ENCODE measurements at places on chromosomes 3 and 15.

GRCh38 chr15:86570738-86571137, 491.1 kb downstream of the AGBL1 start:
- no peak for DNase-seq

- no peak for DNase-seq
Measured at GRCh38 chr3:16462679-16463078, 50.8 kb downstream of the RFTN1 start.

DNA sequence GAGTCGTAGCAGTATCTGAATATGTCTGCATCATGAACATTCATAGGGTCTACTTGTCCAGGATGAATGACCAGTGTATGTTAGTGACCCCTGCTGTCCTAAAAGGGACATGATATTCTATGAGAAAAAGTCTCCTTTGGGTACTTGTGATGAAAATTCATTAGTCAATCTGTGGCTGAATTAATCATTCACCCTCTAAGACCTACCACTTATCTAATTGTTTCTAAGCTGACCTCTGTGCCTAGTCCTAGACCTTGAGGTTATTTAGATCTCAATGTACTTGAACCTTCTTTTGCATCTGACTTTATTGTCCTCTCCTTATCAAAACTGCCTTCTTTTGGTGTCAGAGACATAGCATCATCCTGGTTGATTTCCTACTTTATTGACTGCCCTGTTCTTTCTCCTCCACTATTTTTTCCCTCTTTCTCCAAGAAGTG, 799.3 kb downstream of the DIPK2A start:
- no peak for DNase-seq

DNA sequence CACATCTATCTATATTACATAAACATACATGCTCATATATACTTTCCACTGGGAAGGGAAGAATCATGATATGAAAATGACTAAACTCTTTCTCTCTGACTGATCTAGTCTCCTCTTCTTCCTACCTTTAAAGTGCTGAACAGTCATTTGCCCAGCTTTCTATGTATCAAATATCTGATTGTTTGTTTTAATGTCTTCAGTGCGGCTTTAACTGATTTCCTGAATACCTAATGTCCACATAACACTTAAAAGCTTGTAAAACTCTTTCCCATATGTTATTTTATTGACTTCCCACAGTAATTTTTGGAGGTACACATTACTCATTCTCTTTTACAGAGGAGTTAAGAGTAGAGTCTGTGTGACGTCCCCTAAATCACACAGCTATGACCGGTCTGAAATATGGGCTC, 28.2 kb downstream of the CPOX start:
- no peak for DNase-seq

GRCh38 chr15:58324533-58324932, 107.3 kb upstream of the LIPC start:
- DNase-seq: no peak

- DNase-seq: no peak
Measured at GRCh38 chr3:152416808-152417580, 148.3 kb downstream of the MBNL1 start.

DNA sequence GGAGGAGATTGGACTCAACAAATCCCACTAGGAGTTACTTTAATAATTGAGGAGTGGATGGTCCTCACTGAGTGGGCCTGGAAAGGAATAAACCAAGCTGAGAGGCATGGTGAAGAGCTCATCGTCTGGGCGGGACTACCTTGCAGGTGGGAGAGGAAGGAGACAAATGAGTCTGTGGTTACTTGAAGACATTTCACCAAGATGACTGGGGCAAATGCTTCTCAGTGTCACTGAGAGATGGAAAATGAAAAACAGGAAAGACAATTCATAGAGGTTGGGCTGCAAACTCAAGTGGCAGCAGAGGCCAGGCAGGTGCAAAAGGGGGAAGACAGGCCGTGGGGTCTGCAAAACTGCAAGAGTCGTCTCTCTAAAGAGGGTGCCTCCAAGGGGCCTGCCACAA, 1.5 kb upstream of the ARHGAP31 start:
- DNase-seq: no peak

DNA sequence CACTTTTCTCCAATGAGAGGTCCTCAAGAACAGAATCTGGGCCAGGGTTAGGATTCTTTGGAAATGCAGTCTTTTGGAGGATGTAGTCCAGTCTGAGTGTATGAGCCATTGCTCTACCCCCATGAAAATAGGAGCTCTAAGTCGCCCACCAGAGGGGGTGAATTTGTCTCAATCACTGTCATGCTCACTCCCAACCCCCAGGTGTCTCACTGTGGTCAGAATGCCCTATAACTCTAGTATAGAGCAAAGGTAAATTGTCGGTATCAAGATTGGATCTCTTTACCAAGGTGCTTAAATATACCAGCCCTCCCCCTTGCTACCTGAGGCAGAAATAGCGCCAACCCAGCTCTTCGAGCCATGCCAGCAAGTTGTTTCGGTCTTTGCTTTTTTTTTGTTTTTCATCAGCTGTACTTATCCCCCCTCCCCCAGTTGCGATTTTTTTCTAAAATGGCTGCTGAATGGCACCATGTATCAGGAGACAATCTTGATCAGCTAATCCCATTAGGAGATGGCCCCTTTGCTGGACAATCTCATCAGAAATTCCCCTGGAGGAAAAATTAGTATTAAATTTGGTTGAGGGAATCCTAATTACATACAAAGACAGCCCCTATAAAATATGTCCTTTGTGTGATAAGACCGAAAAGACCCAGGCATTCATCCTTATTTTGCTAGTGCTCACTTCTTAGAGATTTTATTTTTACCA, 130.7 kb downstream of the EBLN2 start:
- DNase-seq: no peak

- no peak for DNase-seq
Measured at GRCh38 chr3:68295457-68295856, 636.9 kb downstream of the TAFA4 start.

- DNase-seq: no peak
Measured at GRCh38 chr3:54863366-54863765, 64.5 kb downstream of the LRTM1 start.

DNA sequence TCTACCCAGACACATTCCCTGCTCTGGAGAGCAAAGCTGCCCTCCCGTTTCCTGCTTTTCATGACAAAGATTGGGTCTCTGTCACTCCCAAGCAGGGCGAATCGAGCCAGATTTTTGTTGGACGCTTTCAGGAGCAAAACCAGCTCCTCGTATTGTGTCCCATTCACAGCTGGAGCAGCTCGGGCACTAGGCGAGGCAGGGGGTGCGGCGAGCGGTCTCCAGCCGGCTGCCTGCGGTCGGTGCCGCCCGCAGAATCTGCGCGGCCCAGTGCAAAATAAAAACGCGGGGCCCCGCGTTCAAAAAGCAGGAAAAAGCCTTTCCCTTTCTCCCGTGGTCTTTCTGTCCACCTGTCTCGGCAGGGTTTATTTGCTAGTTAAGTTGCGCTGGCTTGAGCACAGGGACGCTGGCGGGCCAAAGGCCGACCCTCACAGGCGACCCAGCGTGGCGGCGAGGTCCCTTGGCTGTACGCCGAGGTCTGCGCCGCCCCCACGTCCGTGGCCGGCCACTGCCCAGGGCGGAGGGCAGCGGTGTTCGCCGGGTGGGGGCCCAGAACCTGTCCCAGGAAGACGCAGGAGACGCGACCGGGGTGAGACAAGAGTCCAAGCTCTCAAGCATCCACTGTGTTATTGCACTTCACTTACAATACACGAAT, 71.2 kb downstream of the CYP19A1 start:
- DNase-seq: no peak

DNA sequence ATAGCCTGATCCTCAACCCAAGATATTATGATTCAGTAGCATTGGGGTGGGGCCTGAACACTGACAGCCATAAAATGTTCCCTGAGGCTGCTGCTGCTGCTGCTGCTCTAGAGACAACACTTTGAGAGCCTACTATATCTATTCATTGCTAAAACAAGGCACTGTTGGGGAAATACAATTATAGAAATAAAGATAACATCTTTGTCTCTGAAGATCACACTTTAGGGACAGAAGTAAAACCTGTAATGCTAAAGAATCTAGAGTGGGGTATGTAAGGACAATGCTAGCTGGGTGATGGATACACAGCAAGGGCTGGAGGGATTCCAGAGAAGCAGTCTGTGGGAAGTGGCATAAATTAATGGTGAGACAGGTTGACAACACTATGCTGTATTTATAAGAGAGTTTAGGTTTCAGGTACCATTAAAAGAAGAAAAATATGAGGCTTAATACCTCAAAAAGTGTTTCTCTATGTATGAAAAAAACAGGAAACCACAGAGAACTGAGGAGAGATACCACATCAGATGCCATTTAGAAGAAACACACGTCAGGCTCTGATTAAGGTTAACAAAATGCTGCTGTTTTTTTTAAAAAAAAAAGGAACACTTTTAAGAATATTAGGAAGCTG, 115.9 kb downstream of the CBLB start:
- DNase-seq: no peak

GRCh38 chr3:177553579-177553978, 356.3 kb upstream of the TBL1XR1 start:
- DNase-seq: no peak

- DNase-seq: no peak
Measured at GRCh38 chr3:48985831-48986376, 4.1 kb upstream of the P4HTM start.

DNA sequence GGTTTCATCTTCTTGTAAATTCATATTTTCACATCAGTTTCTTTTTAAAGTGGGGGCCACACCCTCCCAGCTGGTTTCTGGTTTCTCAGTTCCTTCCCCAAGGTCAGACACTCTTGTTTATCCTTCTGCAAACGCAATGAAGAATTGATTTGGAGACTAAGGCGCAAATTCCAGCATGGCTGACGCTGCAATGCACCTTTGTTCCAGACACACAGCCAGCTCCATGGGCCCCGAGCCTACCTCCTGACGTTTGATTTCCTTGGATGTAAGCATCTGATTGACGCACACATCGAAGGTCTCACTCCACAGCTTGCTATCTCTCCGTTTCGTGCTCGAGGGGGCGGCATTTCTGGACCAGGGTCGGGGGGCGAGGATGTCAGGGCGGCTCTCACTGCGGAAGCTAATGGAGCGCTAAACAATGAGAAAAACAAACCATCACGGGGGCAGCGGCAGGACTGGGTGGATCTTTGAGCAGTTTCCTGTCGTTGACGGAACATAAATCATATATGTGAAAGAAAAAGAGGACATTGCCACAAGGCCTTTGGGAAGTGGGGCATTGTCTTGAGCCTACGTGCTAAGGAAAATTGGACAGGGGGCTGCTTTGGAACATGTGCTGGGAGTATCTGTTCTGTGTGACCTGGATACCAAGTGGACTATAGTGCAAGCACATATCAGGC, 46.9 kb downstream of the ARHGEF3 start:
- DNase-seq: no peak

- peak; percentile 54 for DNase-seq
Measured at GRCh38 chr3:148991219-148992026, at the start of gene GYG1. Gene GYG1 (plus strand): TSS chr3:148991540. CDS start chr3:148991641, 101 bp downstream.

- no peak for DNase-seq
Measured at GRCh38 chr15:41827290-41827879, 507 bp upstream of the JMJD7 start.

GRCh38 chr3:184525337-184526087, 36.1 kb upstream of the EPHB3 start:
- no peak for DNase-seq

DNA sequence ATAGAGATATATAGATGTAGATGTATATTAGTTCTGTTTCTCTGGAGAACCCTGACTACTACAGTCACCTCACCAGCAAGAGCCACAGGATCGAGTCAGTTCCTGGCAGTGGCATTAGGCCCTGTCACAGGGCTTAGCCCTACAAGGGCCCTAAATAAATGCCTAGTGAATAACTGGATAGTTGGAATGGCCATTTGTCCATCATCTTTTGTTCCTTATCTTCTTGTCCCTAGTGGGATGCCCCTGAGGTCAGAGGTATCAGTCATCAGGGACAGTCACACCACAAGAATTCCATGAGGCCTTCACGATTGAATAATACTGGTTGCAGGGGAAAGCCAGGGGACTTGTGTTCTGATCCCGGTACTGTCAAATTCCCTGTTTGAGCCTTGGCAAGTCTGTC, 204.9 kb upstream of the PPP2R3A start:
- no peak for DNase-seq

DNA sequence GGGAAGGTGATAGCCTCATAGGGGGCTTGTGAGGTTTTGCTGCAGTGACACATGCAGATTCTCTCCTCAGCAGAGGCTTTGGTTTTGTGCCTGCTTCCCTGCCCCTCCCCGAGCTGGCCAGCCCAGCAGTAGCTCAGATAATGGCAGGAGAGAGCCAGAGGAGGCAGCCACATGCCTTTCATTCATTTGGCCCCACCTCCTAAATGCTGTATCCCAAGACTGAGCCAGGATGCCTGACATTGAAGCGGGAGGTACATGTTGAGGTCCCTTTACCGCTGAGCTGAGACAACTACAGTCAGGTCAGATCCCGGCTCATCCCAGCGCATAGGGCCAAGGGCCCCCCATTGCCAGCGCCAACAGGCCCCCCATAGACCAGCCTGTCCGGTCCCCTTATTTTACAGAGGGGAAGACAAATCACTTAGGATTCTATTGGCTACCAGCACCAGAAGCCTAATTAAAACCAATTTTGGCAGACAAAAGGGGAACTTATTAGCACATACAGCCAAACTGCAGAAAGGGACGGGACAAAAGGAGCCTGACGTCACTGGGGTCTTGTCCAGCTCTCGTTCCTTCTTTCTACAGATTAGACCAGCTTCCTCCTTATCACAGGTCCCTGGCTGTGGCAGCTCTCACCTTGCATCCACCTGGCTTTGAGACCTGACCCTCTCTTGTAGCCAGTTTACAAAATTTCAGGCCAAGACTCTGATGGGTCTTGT, 12.1 kb upstream of the POLG start:
- no peak for DNase-seq

DNA sequence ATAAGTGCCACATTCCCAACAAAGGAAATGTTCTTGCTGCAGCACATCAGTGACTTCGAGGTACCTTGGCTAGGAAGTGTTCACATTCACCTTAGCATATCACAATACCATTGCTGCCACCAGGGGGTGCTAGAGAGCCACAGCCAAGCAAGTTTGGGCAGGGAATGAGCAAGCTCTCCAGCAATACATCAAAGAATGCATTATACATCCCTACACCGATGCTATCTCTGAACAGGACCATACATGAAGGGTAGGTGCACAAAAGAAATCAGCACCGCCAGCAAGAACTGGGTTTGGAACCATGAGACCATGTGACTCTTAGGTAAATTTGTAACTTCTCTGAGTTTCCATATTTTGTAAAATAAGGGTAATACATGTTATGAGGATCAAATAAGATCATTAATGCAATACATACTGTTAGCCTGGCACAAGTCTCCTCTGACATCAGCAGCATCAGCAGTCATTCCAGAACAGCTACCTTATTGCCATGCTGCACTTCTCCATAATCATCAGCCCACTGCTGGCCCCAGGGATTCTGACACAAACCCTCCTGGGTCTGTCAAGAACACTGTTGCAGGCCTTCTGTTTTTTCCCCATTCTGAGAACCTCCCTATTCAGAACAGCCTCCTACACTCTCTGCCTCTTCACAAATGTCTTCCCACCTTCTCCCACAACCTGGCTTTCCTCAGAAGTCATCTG, 37.5 kb downstream of the RYK start:
- peak; percentile 78 for DNase-seq

GRCh38 chr3:74789111-74789510, 174.7 kb upstream of the CNTN3 start:
- DNase-seq: no peak

All from activated naive CD8-positive, alpha-beta T cell treated with anti-CD3 and anti-CD28 coated beads, Interleukin-2, amount 50 U/mL, for 16 hours (primary cell).